GM23338 (cell line): ENCODE measurements at places on chromosomes 3 and 15. TPM values are rescaled to one million over a fixed set of nuclear protein-coding genes. Genes with fewer than 3 reads are reported as not detected.

ANKDD1A gene
- total RNA-seq, result 8.7 and 9.3 TPM in 2 replicates

- no peaks in the 10 kb centered on the region for H3K36me3 ChIP-seq
- H3K4me1 ChIP-seq, result no peaks in the 10 kb centered on the region
- no peak for DNase-seq
- no peak overlapping the region for H3K27ac ChIP-seq
Measured at GRCh38 chr3:130866327-130866726, 27.6 kb upstream of the ATP2C1 start.

DNA sequence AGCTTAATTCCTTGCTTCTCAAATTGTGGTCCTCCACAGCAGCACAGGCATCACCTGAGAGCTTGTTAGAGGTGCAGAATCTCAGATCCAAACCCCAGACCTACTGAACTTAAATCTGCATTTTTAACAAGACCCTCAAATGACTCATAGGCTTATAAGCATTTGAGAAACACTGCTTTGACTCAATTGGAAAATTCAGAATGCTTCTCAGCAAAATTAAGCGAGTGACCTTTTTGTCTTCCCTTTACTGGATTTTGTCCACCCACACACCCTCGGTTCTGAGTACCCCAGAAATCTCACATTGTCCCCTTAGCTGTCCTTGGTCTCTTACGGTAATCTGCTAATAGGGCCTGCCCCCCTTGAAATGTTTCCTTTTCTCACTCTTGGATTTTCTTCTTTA is 17.9 kb downstream of the CD80 start:
- H3K4me3 ChIP-seq, result no peak overlapping the region
- no peak for DNase-seq
- no peaks in the 10 kb centered on the region for H3K4me1 ChIP-seq
- H3K36me3 ChIP-seq, result no peaks in the 10 kb centered on the region

GRCh38 chr3:129389572-129389937 is 38.9 kb downstream of the EFCAB12 start:
- no peaks in the 10 kb centered on the region for H3K27me3 ChIP-seq
- peaks cover 11% of the 10 kb centered on the region for H3K36me3 ChIP-seq
- no peak for DNase-seq
